ENCODE measurements at places on chromosomes 5 and 9. TPM values are rescaled to one million over a fixed set of nuclear protein-coding genes. Genes with fewer than 3 reads are reported as not detected.

DNA sequence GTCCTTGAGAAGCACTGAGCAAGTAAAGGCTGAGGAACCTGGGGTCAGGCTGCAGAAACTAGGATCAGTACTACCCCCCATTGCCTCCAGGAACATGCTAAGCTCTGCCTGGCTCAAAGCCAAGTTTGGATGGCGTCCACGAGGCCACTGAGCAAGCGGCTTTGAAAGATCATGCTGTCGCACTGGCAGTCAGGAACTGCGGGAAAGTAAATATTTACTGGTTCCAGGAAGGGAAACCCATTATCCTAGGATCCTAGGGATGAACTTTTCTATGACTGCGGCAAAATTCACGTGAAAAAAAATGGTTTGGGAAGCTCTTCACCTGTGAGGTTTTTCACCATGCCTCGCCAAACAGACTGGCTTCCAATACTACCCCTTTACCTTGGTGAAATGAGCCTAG is 75.3 kb upstream of the PJA2 start:
- peak; percentile 85 for DNase-seq

DNA sequence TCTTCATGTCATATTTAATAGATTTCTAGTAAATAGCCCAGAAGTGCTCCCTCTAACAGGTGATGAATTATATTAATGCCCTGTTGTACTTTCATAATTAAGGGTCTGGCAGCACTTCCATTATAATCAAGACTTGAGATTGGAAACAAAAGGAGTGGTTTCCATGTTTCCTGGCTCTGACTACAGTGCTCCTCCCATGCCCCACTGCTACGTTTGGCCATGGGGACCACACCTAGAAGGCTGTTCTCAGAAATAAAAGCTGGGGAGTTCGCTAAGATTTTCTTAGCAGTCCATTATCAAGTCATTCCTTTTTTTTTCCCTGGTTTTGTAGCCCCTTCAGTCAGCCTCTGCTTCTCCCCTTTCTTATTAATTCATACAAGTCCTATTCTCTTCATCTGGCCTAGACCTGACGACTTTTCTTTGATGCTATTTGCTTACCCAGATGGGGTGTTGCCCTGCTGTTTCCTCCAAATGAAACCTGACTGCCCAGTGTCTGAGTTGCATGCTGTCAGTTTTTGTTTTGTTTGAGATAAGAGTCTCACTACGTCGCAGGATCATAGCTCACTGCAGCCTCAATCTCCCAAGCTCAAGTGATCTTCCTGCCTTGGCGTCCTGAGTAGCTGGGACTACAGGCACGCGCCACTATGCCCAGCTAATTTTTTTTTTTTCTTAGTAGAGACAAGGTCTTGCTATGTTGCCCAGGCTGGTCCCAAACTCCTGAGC is 312.1 kb upstream of the EFNA5 start:
- DNase-seq = no peak

DNA sequence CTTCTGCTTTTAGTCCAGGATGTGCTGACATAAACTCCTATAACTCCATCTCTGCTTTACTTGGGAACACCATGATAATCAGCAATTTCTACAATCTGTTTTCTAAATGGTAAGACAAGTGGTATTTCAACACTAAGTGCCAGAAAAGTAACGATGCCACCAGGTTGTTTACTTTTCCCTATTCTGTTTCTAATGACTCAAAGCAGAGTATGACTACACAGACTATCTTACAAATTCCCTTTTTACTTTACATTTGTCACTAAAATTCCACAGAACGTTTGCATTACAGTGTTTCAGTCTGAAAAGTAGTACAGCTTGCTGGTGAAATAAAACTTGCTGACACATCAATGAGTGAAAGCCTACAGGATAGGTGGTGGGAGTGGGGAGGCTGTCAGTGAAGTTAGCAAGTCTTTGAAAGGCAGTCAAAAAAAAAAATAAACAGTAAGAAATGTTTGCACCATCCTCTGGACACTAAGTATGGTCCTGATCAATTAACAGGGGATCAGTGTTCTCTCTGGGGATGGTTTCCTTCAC is 186.5 kb downstream of the LURAP1L start:
- no peak for DNase-seq

DNA sequence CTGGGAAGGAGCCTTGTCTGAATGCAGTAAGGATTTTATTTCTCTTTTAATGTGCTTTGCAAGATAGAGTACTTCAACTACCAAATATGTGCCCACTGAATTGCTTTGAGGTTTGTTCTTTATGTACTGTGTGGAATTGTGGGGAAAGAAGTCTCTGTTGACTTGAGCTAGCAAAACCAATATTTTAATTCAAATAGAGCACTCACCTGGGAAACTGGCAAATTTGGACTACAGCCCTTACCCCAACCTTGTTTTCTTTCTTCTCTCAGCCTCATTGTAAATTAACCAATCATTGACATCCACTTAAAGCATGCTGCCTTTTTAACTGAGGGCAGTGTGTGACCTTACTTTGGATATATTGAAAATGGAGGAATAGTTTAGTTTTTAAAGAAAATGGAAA is 409.0 kb downstream of the SPATA31D1 start:
- DNase-seq = no peak

Gene SIGMAR1
- polyA plus RNA-seq = 79.9 TPM

Gene CTSV
- 19.9 TPM for polyA plus RNA-seq

Data from large intestine (tissue), 12 donors.